ENCODE measurements at places on chromosomes 2 and 18.

- DNase-seq, result no peak
These were observed 261.4 kb upstream of the TCF4 start for GRCh38 chr18:55849391-55849790.

- no peak for DNase-seq
These were observed 40.8 kb downstream of the RTN4 start for GRCh38 chr2:55009277-55010060.

DNA sequence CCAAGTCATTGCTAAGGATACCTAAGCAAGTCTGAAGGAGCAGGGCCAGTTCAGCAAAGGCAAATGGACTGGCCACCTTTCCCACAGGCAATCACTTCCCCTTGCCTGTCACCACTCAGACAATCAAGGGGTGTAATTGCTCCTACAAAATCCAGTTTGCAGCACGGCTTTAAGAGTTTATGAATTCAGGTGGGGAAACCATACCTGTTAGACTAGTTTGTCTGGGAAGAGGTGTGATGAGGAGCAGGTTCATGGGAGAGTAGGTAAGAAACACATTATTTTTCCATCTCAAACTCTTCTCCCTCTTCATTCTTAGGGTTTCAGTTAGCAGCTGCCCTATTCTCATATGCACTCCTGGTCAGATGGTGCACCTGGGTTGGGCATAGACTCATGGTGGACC lies 102.5 kb downstream of the EVA1A start:
- DNase-seq, result no peak

DNA sequence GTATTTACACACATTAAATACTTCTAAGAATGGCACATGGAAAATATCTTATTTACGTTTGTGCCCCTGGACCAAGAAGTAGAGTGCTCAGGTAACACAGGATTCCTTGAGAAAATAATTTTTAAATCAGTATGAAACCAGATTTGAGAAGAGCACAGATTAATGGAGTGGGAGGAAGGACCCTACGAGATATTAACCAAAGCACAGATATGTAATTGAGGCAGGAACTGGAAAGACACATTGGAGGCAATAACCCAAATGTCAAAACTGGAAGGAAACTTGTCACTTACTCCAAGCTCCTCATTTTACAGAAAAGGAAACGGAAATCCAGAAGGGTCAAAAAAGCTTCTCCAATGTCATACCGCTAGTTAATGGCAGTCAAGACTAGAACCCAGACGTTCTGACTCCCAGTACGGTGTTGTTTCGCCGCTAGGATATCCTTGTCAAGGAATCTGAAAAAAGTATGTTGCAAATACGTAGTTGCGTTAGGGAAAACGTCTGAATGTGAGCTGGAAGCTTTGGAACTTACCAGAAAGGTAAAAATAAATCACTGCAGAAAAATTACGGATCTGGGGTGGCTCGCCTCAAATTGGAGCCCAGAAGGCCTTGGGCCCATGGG lies 634 bp downstream of the MTIF2 start:
- DNase-seq, result no peak

- no peak for DNase-seq
These were observed 11.2 kb upstream of the NFE2L2 start for GRCh38 chr2:177275743-177276055.

GRCh38 chr2:69566669-69567068 lies 76.9 kb downstream of the AAK1 start:
- no peak for DNase-seq

DNA sequence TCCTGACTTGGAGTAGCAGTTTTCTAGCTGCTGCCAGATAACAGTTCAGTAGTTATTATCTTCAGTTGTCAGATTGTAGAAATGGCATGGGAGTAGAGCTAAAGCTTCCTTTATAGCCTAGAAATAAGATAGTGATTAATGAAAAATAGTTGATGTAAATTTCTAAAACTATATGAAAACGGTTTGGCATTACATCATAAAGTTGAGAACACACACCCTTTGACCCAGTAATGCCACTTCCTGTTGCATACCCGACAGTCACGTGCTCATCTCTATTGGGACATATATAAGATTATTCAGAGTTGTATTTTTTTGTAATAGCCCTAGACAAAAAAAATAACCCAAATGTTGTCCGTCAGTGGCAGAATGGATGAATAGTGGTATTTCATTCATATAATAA lies 39.4 kb upstream of the ASB1 start:
- no peak for DNase-seq

DNA sequence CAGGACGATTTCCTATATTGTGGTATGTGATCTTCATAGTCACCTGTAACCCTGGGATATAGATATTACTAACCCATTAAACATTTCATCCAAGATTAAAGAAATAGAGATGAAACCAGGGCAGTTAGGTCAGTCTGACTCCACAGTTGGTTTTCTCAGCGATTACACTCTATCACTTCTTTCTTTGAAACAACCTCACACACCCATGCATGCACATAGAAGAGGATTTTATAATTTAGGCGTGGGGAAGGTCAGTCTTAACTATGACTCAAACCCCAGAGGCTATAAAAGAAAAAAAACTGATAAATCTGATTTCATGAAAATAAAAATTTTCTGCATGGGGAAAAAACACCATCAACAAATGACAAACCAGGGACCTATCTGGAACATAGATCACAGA lies 54.2 kb downstream of the BCL2 start:
- DNase-seq, result no peak

GRCh38 chr2:54683596-54683995 lies 39.9 kb upstream of the EML6 start:
- no peak for DNase-seq

DNA sequence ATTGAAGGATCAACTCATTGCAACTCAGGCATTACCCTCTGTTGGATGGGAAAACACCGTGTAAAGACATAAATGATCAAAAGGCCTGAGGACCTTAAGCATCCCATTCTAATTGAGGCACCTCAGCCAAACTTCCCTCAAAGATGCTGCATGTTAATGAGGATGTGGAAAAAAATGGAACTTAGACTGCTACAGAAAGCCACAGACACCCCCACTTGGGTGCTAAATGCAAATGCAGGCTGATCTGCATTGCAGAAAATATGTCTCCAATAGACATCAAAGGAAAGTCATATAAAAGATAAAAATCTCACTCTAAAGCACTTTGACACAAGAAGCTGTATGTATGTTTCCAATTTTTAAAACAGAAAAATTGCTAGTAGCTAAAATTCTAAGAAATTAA lies 504.7 kb downstream of the KCNJ3 start:
- DNase-seq, result no peak

DNA sequence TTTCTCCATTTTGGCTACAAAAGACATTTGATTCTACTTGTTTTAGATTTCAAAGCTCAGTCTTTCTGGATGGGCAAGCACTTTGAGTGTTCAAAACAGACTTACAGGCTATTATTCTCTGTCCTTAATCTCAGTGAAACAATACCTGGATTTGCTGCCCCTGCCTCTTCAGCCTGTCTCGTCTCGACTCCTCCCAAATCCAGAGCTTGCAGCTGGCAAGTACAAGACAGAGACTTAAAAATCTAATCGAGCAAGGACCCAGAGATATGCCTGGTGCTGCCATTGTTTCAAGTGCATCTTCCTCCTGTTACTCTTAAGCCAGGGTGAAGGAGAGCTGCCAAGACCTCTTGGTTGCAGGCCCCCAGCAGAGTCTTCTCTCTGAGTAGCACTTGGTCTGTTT lies 59.2 kb downstream of the LRRC30 start:
- DNase-seq, result no peak
